ENCODE measurements at places on chromosomes 4 and X. TPM values are rescaled to one million over a fixed set of nuclear protein-coding genes. Genes with fewer than 3 reads are reported as not detected.
A peak's percentile ranks its signal among the peaks of the same experiment; 100 is the strongest.

DNA sequence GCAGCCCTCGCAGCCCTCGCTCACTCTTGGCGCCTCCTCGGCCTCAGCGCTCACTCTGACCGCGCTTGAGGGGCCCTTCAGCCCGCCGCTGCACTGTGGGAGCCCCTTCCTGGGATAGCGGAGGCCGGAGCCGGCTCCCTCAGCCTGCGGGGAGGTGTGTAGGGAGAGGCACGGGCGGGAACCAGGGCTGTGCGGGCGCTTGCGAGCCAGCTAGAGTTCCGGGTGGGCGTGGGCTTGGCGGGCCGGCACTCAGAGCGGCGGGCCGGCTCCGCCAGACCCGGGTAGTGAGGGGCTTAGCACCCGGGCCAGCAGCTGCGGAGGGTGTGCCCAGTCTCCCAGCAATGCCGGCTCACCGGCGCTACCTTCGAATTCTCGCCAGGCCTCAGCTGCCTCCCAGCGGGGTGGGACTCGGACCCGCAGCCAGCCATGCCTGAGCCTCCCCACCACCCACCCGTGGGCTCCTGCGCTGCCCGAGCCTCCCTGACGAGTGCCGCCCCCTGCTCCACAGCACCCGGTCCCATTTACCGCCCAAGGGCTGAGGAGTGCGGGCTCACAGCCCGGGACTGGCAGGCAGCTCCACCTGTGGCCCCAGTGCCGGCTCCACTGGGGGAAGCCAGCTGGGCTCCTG is 1.4 kb upstream of the AADAT start:
- no peak overlapping the region for H3K27ac ChIP-seq
- no peaks in the 10 kb centered on the region for H3K27me3 ChIP-seq
- no peak overlapping the region for H3K4me3 ChIP-seq
- H3K4me1 ChIP-seq, result peaks cover 6% of the 10 kb centered on the region

Gene HMX1
- total RNA-seq, result 0.28 TPM

- no peaks in the 10 kb centered on the region for H3K36me3 ChIP-seq
- H3K27ac ChIP-seq, result no peak overlapping the region
- no peak overlapping the region for H3K4me3 ChIP-seq
- no peak for DNase-seq
- no peaks in the 10 kb centered on the region for H3K27me3 ChIP-seq
- peaks cover 25% of the 10 kb centered on the region for H3K4me1 ChIP-seq
Observed at GRCh38 chr4:95505151-95505550, 43.6 kb downstream of the UNC5C start.

DNA sequence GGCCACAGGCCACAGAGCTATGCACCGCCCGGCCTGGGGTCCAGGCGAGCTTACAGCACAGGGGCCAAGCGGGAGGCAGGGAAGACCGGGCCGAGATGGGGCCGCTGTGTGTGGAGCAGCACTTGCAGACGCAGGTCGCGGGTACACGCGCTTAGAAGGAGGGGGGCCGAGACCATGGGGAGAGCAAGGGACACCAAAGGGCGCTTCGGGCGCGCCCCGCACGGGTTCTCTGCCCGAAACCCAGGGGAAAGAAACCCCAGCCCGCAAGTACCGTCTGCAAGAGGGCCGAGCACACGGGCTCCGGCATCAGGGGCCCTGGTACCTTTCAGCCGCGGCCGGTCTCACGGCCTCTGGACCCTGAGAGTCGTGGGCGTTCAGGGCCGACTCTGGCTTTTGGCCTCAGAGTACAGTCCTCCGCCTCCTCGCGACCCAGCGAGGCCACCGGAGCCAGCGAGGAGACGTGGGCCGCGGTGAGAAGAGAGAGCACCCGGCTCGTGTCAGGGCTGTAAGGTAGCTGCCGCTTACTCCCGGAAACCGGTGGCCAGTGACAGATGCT is 342 bp downstream of the EOLA2 start:
- peak overlapping the region; percentile 69 for H3K4me3 ChIP-seq
- H3K27me3 ChIP-seq, result no peaks in the 10 kb centered on the region
- peak overlapping the region; percentile 62 for H3K27ac ChIP-seq
- DNase-seq, result no peak
- H3K36me3 ChIP-seq, result no peaks in the 10 kb centered on the region

All from thoracic aorta (tissue), 2 donors.